ENCODE measurements at places on chromosomes 6 and 20.

DNA sequence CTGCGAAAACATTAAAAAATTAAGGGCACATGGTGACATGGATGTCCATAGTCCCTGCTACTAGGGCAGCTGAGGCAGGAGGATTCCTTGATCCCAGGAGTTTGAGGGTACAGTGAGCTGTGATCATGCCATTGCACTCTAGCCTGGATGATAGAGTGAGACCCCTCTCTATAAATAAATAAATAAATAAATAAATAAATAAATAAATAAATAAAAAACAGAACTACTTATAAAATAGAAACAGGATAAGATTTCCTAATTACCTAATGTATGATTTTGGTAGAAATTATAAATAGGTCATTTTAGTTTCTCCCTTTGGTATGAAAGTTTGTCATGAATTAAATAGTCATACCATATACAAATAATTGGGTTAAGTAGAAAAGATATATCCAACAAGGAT is 916.2 kb downstream of the GRIK2 start:
- DNase-seq, result no peak

- DNase-seq, result peak; percentile 69
Observed at GRCh38 chr6:107820338-107821261, 3.5 kb downstream of the SCML4 start.

- DNase-seq, result no peak
Observed at GRCh38 chr6:35483062-35483461, 13.8 kb downstream of the TEAD3 start.

- no peak for DNase-seq
Observed at GRCh38 chr20:48287552-48288170, 502.4 kb upstream of the SULF2 start.

Measured in B cell (primary cell).